ENCODE measurements at places on chromosomes 12 and 14.

- no peak for DNase-seq
Observed at GRCh38 chr12:64781280-64782190, 22.3 kb upstream of the GNS start.

DNA sequence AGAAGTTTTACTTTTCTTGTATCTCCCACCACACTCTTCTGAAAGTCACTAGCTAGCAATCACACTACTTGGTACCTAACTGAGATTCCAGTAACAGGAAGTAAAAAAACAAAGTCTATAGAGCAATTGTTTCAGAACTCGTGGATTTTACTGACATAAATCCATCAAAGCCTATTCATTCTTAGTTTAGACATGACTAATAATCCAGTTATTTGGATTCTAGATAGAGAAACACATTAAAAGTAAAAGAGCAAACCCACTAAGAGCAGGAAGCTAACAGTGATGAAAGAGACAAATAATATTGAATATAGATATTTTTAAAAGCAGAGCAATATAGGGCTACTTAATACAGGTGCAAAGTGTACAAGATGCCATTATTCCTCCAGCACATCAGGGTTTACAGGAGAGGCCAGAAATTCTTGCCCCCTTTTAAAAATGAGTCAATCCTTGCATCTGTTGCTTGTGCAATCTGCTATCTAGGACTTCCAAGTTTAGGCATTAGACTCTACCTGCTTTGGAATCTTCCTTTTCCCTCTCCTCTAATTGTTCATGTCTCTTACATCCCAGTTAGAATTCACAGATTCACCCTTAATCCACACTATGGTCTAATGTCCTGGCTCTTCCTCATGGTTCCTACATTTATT lies 6.0 kb downstream of the HEATR5A start:
- no peak for DNase-seq

GRCh38 chr12:115609347-115609746 lies 668.1 kb downstream of the MED13L start:
- DNase-seq, result no peak

DNA sequence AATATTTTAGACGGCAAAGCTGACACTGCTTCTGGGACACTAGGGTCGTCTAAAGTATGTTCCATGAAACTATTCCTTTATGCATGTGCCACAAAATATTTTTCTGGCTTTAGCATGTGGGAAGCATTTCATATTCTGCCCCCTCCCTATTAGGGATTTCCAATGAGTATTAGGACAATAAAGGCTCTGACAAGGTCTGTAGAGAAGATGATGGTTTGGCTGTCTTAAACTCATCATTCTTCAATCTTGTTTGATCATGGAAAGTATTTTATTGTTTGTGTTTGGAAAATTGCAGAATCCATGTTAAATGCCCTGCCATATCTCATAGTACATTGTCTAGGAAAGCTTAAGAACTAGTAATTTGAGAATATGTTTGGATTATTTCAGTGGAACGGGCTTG lies 22.8 kb downstream of the SERPINA1 start:
- DNase-seq, result no peak

DNA sequence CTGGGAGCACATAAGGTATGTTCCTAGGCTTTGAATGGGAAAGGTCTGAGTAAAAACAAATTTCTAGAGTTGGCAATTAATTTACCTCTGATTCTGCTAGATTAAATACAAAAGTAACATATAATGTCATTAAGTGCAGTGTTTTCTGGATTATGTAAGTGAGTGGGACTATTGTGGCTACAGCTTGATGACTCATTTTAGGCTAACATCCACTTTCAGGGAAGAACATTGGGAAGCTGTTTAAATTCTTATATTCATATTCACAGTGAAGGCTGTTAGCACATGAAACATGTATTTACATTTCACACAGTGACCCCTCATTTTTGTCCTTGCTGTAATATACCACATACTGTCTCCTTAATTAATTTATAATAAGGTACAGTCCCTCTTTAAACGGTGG lies 13.2 kb upstream of the BMAL2 start:
- no peak for DNase-seq

DNA sequence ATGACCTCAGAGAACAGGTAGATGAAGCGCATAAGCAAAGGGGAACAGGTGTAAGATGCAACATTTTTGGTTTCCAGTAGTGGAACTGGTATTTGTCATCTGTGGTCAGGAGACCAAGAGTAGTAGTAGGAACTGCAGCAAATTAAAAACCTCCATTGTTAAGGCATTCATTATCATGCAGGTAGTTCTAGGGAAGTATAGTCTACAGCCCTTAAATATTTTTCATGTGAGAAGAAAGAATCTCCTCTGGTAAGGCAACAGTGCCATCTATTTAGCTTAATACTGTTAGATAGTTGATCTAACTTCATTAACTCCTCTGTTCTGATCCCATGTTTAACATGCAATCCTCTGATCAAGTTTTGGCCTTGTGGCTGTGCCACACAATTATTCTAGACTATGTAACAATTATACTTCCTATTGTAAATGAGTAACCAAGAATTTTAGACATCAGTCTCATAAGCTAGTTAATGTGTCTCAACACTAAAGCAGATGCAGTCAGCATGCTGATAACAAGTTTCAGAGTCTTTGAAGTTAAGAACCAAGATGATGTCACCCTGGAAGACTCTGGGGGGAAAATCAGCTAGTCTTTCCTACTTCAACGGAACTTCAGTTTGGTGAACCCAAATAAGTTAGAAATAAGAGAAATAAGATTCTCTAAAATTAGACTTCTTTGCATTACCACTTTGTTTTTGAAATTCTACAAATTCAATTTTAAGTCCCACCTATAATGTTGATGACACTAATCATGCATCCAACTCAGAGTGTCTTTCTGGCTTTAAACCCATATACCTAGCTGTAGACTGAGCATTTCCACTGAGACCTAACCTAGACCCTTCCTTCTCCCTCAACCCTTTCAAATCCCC lies 70.9 kb downstream of the STXBP6 start:
- no peak for DNase-seq

GRCh38 chr12:91482231-91482630 lies 299.6 kb upstream of the DCN start:
- DNase-seq, result no peak

- DNase-seq, result no peak
Observed at GRCh38 chr12:51908876-51909592, 1.7 kb downstream of the ACVRL1 start.

GRCh38 chr12:6722863-6723262 lies 983 bp upstream of the COPS7A start:
- DNase-seq, result no peak

GRCh38 chr12:4477129-4477528 lies 31.5 kb upstream of the FGF6 start:
- no peak for DNase-seq

GRCh38 chr14:51035611-51036192 lies 59.2 kb downstream of the TRIM9 start:
- no peak for DNase-seq

GRCh38 chr12:65308006-65308405 lies 29.5 kb downstream of the MSRB3 start:
- no peak for DNase-seq

DNA sequence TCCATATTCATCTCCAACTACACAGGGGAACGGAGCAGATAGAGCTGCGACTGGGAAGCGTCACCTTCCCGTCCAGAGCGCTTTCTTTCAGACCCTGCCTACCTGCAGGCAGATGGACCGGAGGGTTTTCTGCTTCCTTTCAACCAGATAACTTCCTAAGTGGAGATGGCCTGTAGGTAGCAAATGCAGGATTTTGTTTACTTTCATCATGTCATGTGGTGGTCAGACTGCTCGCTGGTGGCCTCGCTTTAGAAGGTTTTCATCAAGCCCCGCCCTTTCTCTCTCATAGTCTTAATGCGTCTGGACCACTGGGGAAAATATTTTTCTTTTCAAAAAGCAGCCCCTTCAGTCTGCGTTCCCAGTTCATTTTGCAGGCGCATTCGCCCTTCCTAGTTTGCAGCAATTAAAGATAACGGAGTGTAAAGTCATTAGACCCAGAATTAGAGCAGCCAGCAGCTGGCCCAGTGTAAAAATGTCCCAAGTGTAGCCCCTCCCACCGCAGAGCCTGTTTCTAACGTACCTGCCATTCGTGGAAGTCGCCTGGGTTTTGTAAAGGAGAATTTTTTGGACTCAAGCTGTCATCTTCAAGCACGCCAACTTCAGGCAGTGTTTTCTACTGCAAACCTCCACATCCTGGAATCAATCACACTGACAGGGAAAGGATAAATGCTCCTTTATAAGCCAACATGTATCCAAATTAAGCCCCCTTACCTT lies 68.9 kb downstream of the TESC start:
- DNase-seq, result no peak

- no peak for DNase-seq
Observed at GRCh38 chr12:94198872-94199271, 50.5 kb downstream of the PLXNC1 start.

GRCh38 chr14:61025251-61026223 lies 44.5 kb downstream of the SLC38A6 start:
- DNase-seq, result peak; percentile 20

DNA sequence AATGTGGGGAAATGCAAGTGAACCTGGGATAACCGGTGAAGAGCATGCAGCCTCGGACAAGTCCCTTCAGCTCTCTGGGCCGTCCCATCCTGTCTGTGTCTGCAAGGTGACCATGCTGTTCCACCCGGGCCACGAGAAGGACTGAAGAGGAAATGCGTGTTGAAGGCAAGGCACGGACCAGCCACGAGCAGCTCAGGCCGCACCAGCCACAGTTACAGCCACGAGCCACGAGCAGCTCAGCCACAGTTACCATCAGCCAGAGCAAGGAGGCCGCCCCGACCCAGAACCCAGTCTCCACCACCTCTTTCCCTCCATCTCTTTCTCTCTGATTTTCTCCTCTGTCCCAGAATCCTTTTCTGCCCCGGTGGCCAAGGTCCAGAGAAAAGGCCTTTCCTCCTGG lies 18.8 kb upstream of the GALNT9 start:
- DNase-seq, result no peak

GRCh38 chr14:105617201-105617777 lies 90.9 kb downstream of the TMEM121 start:
- no peak for DNase-seq

DNA sequence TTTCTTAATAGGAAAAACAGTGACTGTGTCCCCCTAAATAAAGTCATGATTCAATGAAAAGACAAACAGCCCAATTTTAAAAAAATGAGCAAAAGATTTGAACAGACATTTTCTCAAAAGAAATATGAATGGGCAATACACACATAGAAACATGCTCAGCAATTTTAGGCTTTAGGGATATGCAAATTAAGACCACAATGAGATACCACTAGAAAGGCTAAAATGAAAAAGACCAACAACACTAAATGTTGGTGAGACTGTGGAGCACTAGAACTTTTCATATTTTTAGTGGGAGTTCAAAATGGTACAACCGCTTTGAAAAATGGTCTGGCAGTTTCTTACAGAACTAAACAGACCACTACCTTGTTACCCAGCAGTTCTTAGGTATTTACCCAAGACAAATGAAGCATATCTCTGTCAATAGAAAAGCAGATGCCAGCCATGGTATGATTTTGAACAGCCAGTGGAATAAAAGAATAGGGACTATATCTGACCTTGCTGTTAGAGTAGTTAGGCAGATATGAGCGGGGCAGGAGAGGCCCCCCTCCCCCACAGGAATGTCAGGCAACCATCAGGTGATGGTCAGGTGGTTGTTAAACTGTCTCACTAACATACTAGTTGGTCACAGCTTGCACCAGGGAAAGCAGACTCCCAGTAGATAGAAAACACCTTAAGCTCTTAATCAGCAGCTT lies 108.8 kb downstream of the PRKCH start:
- no peak for DNase-seq

DNA sequence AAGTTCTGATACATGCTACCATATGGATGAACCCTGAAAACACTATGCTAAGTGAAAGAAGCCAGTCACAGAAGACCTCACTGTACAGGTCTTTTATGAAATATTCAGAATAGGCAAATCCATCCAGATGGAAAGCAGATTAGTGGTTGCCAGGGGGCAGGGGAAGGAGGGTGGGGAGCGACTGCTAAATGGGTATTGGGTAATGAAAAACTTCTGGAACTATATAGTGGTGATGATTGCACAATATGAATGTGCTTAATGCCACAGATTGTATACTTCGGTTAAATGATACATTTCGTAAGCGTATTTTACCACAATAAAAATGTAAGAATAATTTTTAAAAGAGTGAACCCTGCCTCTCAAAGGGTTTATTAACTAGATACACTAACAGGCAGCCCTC lies 11.8 kb upstream of the KSR2 start:
- no peak for DNase-seq

- no peak for DNase-seq
Observed at GRCh38 chr12:82964446-82964845, 277.7 kb downstream of the TMTC2 start.

GRCh38 chr12:110688446-110689280 lies at the start of gene HVCN1:
HVCN1 (minus strand) TSS chr12:110689115; CDS start chr12:110683245, 5,870 bp downstream.
- DNase-seq, result peak; percentile 12

GRCh38 chr12:4871514-4871913 lies 38.2 kb upstream of the KCNA1 start:
- DNase-seq, result no peak

DNA sequence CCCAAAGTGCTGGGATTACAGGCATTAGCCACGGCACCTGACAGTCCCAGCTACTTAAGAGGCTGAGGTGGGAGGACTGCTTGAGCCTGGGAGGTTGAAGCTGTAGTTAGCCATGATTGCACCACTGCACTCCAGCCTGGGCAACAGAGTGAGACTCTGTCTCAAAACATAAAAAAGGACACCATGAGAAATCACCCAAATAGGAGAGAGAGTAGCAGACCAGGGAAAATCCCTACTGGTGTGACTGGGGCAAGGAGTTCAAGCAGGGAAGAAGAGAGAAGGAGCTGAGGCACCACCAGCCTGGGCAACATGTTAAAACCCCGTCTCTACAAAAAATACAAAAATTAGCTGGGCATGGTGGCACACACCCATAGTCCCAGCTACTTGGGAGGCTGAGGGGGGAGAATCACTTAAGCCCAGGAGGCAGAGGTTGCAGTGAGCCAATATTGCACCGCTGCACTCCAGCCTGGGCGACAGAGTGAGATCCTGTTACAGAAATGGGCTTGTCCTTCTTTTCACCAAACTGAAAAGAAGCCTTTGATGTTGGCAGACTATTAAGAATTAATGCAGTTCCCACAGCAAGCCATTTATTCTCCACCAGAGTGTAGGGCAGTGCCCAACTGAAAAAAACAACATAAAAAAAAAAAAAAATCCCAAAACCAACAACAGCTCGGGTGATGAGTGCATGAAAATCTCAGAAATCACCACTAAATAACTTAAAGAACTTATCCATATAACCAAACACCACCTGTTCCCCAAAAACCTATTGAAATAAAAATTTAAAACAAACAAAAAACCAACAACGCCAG lies 4.5 kb upstream of the SRSF9 start:
- no peak for DNase-seq
